ENCODE measurements at places on chromosomes 11 and 22.

DNA sequence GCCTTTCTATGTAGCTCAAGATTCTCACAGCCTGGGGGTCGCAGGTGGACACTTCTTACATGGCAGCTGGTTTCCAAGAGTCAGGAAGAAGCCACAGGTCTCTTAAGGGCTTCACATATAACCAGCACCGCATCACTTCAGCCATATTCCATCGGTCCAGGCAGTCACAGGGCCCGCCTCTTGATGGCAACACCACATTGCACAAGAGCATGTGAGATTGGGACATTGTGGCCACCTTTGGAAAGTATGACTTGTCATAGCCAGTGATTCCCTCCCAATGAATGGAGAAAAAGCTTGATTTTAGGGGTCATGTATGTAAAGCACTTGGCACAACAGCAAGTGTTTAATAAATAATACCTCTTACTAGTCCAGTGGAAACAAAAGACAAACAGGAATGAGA, 98.3 kb downstream of the NCAM1 start:
- DNase-seq, result no peak

GRCh38 chr11:94519478-94520084, 7.3 kb downstream of the C11orf97 start:
- DNase-seq, result peak; percentile 62

DNA sequence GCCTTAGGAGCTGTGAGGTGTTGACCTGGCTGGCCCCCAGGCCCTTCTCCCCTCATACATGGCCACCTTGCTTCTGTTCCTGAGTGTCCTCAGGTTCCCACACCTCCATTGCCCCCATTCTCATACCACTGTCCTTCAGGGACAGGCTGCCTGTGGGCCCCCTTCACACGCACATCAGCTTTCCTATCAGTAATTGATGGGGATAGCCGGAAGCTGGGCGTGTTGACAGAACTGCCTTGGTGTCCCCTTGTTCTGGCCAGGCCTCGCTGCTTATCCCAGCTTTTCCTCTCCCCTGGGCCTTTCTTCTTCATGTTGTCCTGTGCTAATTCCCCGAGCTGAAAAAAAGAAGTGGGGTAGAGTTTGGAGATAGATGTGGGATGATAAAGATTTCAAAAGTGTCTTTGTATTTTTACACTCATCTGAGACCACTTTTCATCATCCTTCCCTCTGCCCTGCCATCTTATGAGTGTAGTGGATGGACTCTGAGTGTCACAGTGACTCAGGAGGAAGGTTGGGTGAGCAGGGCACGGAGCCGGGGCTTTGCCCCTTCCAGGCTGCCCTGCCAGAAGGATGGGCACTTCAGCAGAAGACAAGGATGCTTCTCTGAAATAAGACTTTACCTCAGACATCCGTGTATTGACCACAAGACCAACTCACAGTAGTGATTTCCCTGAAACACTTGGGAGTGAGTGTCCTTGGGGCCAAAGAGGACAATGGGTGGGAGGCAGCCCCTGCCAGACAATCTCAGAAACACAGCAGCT, 42.8 kb downstream of the MED15 start:
- DNase-seq, result no peak

DNA sequence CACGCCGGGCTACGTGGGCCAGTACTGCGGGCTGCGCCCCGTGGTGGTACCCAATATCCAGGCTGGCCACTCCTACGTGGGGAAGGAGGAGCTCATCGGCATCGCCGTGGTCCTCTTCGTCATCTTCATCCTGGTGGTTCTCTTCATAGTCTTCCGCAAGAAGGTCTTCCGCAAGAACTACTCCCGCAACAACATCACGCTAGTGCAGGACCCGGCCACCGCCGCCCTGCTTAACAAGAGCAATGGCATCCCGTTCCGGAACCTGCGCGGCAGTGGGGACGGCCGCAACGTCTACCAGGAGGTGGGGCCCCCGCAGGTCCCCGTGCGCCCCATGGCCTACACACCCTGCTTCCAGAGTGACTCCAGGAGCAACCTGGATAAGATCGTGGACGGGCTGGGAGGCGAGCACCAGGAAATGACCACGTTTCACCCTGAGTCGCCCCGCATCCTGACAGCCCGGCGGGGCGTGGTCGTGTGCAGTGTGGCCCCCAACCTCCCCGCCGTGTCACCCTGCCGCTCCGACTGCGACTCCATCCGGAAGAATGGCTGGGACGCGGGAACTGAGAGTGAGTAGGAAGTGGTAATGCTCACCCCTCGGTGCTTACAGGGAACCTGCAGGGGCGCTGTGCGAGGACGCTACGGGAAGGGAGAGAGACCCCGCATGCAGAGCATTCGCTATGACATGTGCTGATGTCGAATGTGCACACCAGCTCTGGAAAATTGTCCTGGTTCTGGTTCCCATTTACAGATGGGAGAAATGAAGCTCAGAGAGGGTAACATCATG, 86.4 kb upstream of the MTNR1B start:
- no peak for DNase-seq

GRCh38 chr11:30451626-30452025, 128.7 kb downstream of the ARL14EP start:
- no peak for DNase-seq

GRCh38 chr11:96213500-96213899, 129.5 kb downstream of the MAML2 start:
- peak; percentile 80 for DNase-seq

- no peak for DNase-seq
These were observed 1.4 kb downstream of the GSTT4 start for GRCh38 chr22:24003887-24004286.

DNA sequence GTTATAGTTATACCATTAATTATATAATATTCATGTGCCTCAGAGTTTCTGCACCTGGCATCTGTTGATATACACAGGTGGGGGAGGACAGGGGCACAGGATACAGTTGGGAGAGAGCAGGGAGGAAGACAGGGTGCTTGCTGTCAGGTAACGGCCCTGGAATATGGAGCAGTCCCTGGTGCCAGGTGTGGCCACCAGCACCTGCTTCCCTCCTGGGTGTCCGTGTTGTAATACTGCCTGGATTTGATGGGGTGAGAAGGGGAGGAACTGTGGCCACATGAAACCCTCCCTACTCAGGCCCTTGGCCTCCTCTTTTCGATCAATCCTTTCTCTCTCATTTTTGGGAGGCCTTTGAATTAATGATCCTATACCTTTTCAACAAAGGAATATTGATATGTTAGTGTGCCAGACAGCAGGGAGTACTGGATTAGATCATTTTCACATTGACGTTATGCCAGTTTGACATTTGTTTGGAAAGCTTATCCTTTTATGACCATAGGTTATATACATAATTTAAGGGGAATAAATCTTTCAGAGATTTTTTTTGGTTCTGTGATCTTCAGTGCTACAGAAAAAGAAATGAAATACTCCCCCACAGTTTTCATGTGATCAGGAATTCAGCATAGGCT, 88.6 kb downstream of the TEAD1 start:
- DNase-seq, result no peak

- DNase-seq, result peak; percentile 83
These were observed 43.6 kb upstream of the FIBIN start for GRCh38 chr11:26950260-26950719.
